Bronchial epithelial cell (primary cell): ENCODE measurements at places on chromosomes 3 and 15.

DNA sequence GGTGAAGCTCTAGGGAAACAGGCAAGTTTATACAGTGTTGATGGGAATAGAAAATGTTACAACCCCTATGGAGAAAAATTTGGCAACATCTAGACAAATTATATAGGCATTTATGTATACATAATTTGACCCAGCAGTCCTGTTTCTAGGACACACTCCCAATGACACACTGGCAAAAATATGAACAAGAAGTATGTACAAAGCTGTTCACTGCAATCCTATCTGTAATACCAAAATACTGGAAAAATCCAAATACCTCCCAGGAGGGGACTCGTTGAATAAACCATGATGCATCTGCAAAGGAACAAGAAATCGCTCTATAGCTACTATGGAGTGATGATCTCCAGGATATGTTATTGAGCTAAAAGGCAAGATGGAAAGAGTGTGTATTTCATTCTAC lies 8.5 kb downstream of the BFSP2 start:
- DNase-seq, result no peak

DNA sequence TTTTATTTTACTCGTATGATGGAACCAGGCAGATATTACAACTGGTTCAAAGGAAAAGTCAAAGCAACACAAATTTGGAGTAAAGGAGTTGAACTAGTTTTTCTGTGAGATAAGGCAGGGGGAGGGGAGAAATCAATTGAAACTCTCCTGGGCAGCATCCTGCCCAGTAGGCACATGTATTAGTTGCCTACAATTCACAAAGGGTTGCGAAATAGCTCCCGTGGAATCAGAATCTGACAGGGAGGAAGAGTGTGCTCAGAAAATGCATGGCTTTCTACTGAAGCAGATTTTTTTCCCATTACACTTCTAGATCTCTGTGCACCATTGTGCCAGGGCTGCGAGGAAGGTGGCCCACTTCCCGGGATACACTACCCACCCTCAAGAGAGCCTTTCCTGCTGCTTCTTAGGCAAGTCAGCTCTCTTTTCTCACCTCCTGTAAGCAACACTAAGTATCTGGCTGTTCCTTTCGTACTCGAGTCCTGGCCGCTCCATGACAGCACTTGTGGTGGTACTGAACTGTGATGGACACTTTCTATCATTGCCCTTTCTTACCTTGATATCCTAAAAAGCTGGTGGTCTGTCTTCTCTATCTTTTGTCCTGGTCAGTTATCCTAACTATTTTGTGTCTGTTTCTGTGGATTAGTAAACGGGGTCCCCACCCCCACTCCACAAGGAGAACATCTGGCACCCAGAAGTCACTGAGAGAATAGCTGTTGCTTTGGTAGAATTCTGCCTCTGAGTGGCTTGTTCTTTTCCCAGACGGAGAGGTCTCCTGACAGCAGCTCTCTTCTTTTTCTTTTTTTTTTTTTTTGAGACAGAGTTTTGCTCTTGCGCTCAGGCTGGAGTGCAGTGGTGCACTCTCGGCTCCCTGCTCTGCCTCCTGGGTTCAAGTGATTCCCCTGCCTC lies 74.8 kb downstream of the RPL39L start:
- DNase-seq, result peak; percentile 82

DNA sequence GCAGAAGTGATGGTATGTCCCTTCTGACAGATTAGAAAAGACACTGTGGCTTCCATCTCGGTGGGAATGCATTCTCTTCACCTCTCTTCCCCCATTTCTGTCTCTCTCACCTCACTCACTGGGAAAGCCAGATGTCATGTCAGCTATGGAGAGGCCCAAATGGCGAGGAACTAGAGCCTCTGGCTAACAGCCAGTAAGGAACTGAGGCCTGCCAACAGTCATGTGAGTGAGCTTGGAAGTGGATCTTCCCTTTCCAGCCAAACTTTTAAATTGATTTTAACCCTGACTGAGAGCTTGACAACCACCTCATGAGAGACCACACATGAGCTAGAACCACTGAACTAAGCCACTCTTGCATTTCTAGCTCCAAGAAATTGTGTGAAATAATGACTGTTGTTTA lies 35.2 kb upstream of the CDAN1 start:
- no peak for DNase-seq

DNA sequence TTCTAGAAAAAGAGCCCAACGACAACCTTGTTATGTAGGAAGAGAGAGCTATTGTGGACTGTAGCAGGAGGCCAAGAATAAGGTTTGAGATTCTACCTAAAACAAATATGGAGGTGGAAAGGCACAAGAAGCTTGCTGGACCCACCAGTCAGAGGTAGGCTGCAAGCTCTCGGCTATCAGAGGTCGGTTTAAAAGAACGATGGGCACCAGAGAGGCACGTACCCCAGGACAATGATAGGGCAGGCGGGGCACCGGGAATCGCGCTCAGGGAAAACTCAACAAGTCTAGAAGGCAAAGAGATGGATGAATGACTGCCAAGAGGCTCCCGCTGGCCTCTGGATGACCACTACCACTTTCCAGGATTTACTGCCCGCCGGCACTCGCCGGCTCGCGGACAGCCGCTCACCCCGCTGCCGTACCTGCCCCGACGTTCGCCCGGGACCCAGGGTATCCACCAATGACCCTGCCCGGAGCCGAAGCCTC lies 1.1 kb downstream of the HDGFL3 start:
- DNase-seq, result no peak

GRCh38 chr15:77387365-77388105 lies 32.4 kb downstream of the PEAK1 start:
- DNase-seq, result no peak

- no peak for DNase-seq
Measured at GRCh38 chr3:184380627-184381260, 890 bp downstream of the CHRD start.

DNA sequence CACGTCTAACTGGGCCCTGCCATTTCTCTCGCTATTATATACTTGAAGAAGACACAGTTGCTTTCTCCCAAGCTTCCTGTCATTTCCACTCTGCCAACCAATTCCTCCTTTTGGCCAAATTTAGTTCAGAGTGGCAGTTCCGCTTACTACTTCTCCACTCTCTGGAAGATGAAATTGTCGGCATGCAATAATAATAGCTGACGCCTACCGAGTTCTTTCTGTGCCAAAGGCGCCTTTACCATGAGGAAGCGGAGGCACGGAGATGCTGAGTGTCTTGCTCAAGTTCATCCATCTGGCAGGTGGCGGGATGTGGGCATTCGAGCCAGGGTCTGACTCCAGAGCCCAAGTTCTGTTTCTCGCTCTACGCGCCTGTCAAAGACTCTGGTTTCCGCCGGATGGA lies 14.6 kb upstream of the NRROS start:
- DNase-seq, result no peak

- no peak for DNase-seq
Measured at GRCh38 chr3:69352305-69353087, 33.4 kb downstream of the FRMD4B start.

DNA sequence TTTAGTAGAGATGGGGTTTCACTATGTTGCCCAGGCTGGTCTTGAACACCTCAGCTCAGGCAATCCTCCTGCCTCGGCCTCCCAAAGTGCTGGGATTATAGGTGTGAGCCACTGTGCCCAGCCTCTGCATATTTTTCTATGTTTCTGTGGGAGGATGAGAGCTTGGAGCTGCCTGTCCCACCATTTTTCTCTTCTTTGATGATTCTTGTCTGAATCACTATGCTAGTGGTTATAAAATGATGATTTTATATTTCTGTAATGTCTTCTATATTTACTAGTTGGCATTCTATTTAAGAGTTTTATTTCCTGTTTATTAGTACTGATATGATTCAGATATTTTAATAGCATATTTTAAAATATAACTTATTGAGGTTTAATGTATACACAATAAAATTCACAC lies 69.7 kb downstream of the CHCHD6 start:
- peak; percentile 45 for DNase-seq

GRCh38 chr3:177427540-177427939 lies 230.3 kb upstream of the TBL1XR1 start:
- DNase-seq, result peak; percentile 52

DNA sequence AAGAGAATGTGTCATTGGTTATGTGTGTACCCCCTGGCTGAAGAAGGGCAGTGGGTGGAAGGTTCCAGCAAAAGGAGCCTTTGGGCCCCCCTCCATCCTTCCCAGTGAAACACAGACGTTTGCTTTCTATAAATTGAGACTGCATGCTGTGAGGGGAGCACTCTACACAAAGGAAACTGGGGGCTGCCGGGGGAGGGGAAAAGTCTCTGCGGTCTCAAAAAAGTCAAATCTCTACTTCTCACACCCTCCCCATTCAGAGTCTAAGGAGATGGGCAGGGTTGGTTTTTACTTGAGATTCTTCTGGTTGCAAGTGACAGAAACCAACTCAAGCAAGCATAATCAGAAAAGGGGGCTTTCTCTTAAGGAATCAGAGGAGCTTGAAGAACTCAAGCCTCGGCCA lies 50.1 kb upstream of the TLE3 start:
- DNase-seq, result no peak

- DNase-seq, result peak; percentile 85
Measured at GRCh38 chr15:76196269-76197231, 114.7 kb downstream of the ETFA start.
